Prostate gland (tissue), 2 donors: ENCODE measurements at places on chromosomes 13 and 19. TPM values are rescaled to one million over a fixed set of nuclear protein-coding genes. Genes with fewer than 3 reads are reported as not detected.

DNA sequence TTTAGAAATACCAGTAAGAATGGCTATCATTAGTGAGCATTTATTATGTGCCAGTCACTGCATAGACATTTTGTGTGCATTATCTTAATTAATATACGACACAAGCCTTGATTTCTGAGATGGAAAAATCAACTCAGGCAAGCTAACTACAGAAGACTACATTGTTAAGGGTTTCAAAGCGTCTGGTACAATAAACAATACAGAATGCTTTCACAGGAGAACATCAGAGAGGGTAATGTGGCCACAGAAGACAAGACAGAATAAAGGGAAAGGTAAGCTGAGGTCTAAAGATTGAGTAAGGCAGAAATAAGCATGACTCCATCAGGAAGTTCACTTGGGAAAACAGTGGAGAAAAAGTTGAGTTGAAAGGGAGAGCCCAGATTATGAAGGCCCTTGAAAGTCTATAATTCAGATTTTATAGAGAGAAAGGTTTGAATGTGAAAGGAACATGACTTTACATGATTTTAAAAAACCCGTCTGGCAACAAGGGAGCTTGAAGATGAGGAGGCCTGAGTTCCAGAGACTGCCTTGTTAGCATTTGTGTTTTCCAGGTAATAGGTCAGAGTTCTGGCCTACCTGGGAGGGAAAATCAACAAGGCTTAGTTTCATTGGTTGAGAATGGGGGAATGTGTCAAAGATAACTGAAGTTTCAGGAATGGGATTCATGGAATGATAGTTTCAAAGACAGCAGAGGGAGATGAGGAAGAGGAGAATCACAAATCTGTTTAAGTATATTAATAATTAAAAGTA lies 1.8 kb upstream of the MBNL2 start:
- H3K36me3 ChIP-seq, result no peaks in the 10 kb centered on the region
- H3K4me3 ChIP-seq, result no peak overlapping the region
- H3K27me3 ChIP-seq, result no peaks in the 10 kb centered on the region

DNA sequence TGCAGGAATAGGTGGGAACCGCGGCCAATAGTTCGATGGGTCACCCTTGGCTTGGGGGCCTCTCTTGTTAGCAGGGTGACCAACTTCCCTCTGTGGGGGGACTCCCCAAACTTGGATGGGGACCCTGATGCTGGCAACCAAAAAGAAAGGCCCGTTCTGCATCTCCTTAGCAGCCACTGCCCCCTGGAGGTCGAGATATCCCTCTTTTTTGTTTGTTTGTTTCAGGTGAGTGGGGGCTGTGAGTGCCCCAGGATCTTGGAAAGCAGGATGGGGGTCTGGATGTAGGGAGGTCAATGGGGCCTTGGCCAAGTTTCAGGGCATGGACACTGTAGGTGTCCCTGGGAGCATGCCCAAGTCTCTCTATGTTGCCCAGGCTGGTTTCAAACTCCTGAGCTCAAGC lies 7.7 kb upstream of the CRTC1 start:
- H3K4me3 ChIP-seq, result no peak overlapping the region
- H3K27me3 ChIP-seq, result no peaks in the 10 kb centered on the region
- no peaks in the 10 kb centered on the region for H3K36me3 ChIP-seq
- no peak overlapping the region for H3K27ac ChIP-seq
- no peaks in the 10 kb centered on the region for H3K4me1 ChIP-seq

The PNMA8A gene
- total RNA-seq, result 26.5 TPM

GRCh38 chr13:106533101-106533942 lies 2.1 kb downstream of the EFNB2 start:
- no peaks in the 10 kb centered on the region for H3K27me3 ChIP-seq
- no peaks in the 10 kb centered on the region for H3K36me3 ChIP-seq
- peak overlapping the region; percentile 81 for H3K27ac ChIP-seq
- peak overlapping the region; percentile 64 for H3K4me3 ChIP-seq

DNA sequence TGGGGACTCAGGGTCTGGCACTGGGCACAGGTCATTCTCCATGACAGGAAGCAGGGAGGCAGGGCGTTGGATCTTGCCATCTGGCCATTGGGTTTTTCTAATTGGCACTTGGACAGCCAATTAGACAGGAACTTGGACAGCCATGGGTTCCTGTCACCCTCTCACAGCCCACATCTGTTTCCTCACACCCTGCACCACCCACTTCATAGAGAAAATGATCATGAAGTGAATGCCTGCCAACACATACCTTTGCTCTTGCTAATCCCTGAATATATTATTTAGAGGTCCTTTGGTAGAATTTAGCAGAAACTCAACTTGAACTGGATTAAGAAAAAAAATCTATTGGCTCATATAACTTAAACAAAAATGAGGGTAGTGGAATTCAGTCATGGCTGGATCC lies 4.9 kb upstream of the OLFM2 start:
- H3K36me3 ChIP-seq, result no peaks in the 10 kb centered on the region
- H3K27me3 ChIP-seq, result no peaks in the 10 kb centered on the region
- no peak overlapping the region for H3K27ac ChIP-seq
- peaks cover 4% of the 10 kb centered on the region for H3K4me1 ChIP-seq
- DNase-seq, result no peak
- no peak overlapping the region for H3K4me3 ChIP-seq

DNA sequence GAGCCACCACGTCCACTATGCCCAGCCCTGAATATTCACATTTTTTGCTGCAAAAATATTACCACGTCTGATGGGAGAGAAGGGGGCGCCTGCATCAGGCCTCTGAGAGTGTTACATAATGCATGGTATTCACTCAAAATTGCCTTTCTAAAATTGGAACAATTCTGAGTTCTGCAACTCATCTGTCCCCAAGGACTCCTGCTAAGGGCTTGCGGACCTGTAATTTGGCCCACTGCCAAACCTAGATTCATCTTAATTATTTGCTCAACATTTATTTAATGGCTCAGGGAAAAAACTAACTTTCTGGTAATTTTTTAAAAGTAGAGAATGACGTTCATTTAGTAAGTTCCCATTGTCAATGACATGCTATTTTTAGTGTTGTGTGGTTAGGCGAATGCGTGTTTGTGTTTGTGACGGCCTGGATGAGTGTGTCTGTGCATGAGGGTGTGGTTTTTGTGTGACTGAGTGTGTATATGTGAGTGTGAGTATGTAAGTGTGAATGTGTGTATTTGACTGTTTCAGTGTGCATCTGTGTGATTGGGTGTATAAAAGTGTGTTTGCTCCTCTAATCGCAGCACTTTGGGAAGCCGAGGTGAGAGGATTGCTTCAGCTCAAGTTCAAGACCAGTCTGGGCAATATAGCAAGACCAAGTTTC lies 8.8 kb downstream of the INAFM1 start:
- H3K27ac ChIP-seq, result no peak overlapping the region
- H3K4me1 ChIP-seq, result no peaks in the 10 kb centered on the region
- no peak overlapping the region for H3K4me3 ChIP-seq
- no peak for DNase-seq
- H3K27me3 ChIP-seq, result no peaks in the 10 kb centered on the region

The ACTMAP gene
- 25.2 TPM for total RNA-seq

DNA sequence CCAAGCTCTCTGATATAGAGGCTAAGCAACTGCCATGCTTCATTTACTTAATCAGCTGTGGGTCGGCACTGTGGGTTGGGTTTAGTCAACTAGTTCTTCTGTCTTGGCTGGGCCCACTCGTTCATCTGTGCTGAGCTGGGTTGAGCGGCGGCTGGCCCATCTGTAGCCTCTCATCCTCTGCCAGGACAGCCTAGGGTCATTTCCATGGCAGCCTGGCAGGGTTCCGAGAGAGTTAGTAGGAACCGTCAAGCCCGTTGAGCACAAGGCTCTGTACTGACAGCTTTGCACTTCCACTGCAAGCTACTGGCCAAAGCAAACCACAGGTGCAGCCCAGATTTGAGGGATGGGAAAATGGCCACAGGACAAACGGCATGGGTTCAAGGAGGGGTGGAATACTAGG lies 6.6 kb upstream of the ZNF835 start:
- no peaks in the 10 kb centered on the region for H3K27me3 ChIP-seq
- no peaks in the 10 kb centered on the region for H3K4me1 ChIP-seq
- H3K4me3 ChIP-seq, result no peak overlapping the region
- no peaks in the 10 kb centered on the region for H3K36me3 ChIP-seq
- H3K27ac ChIP-seq, result no peak overlapping the region

DNA sequence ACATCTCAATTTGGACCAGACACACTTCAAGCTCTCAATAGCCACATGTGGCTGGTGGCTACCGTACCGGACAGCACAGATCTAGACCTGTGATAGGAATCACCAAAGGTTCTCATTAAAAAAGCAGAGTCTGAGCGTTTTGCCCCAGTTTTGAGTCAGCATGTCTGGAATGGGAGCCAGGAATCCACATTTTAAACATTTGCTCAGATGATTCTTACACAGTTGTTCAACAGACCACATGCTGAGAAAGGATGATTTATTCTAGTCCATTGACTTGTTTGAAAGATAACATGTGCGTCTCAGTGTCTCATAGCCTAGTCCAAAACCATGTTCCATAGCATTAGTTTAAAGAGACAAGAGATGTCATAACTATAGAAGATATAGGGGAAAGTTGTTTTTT lies 53.4 kb downstream of the FLT3 start:
- no peak overlapping the region for H3K27ac ChIP-seq
- H3K27me3 ChIP-seq, result no peaks in the 10 kb centered on the region
- no peaks in the 10 kb centered on the region for H3K36me3 ChIP-seq
- no peak overlapping the region for H3K4me3 ChIP-seq
- no peaks in the 10 kb centered on the region for H3K4me1 ChIP-seq

DNA sequence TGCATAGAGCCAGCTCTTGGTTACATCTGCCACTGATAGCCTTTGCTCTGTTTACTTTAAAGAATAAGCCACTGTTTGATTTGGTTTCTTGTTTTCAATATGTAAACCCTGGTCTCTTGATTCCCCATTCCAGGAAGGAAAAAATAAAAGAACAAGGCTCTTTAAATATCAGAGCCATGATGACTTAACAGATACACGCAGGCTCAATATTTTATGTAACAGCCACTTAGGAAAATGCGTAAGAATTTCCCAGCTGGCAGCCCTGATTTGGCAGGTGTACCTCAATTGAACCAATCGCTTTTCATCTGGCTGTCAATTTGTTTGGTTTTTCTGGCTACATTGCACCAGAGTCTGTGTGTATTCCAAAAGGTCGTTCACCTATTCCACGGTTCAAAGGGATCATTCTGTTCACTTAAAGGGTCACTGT lies 65.6 kb downstream of the IRS2 start:
- H3K36me3 ChIP-seq, result no peaks in the 10 kb centered on the region
- no peaks in the 10 kb centered on the region for H3K4me1 ChIP-seq
- no peaks in the 10 kb centered on the region for H3K27me3 ChIP-seq
- no peak overlapping the region for H3K4me3 ChIP-seq

DNA sequence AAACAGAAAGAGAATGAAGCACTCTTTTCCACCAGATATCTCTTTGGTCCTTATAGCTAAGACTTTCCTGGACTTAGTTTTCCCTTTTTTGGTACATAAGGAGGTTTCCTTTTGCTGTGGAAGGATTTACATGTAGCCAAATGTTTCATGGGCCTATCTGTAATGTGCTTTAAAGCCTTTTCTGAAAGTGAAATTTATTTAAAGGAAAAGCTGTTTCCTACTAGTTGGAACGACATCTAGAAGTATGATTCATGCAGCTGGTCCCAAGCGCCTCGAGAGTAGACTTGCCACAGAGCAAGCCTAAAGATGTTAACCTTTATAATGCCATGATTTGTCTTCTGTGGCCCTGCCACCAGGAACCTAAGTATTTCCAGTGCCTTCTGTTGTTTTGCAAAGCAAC lies 390.3 kb downstream of the DLEU7 start:
- no peaks in the 10 kb centered on the region for H3K4me1 ChIP-seq
- DNase-seq, result no peak

GRCh38 chr13:111661052-111661451 lies 340.6 kb downstream of the TEX29 start:
- no peaks in the 10 kb centered on the region for H3K27me3 ChIP-seq
- DNase-seq, result no peak
- H3K4me3 ChIP-seq, result no peak overlapping the region
- H3K27ac ChIP-seq, result no peak overlapping the region
- H3K36me3 ChIP-seq, result no peaks in the 10 kb centered on the region

The ZNF772 gene
- total RNA-seq, result 15.2 TPM

DNA sequence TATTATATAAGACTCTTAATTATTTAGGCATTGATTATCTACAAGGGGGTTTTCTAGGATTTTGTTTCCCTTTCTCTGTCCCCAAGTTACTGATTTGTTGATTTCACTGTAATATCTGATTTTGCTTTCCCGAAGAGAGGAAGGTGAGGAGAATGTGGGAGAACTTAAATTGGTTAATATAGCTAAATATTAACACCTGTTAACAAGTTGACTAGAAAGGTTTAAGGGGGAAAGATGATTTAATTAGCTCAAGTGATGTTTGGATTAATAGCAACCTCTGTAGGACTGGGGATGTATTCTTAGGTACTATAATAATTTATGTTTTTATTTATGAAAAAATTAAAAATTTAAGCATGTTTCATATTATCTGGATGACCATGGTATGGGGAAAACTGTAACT lies 35.1 kb downstream of the SPATA13 start:
- no peaks in the 10 kb centered on the region for H3K27me3 ChIP-seq
- no peak for DNase-seq
- H3K27ac ChIP-seq, result peak overlapping the region; percentile 52
